ENCODE measurements at places on chromosomes 5 and 9. TPM values are rescaled to one million over a fixed set of nuclear protein-coding genes. Genes with fewer than 3 reads are reported as not detected.

ZBTB26 gene
- 8.4 TPM for polyA plus RNA-seq

GRCh38 chr5:150603491-150603890, 37.0 kb upstream of the SYNPO start:
- DNase-seq: no peak

DNA sequence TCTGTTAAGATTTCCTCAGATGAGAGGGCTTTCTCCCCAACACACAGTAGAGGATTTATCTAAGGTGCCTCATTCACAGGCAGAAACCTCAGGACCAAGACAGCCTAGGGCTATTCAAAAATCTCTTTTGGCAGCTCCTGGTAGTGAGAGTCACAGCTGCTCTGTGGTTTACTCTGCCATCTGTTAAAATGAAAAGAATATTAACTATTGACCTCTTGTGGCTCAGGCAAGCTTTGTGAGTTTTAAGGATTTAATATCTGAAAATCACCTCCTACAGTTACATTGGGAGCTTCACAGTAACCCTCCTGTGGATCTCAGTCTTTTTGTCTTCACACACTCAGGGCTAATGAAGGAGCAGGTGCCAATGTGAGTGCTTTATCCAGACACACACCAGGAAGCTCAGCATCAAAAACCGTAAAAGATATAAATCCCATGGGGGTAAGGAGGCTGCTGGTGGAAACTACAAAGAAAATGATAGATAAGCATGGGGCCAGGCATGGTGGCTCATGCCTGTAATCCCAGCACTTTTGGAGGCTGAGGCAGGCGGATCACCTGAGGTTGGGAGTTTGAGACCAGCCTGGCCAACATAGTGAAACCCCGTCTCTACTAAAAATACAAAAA, 29.7 kb downstream of the PPP1R2B start:
- no peak for DNase-seq

DNA sequence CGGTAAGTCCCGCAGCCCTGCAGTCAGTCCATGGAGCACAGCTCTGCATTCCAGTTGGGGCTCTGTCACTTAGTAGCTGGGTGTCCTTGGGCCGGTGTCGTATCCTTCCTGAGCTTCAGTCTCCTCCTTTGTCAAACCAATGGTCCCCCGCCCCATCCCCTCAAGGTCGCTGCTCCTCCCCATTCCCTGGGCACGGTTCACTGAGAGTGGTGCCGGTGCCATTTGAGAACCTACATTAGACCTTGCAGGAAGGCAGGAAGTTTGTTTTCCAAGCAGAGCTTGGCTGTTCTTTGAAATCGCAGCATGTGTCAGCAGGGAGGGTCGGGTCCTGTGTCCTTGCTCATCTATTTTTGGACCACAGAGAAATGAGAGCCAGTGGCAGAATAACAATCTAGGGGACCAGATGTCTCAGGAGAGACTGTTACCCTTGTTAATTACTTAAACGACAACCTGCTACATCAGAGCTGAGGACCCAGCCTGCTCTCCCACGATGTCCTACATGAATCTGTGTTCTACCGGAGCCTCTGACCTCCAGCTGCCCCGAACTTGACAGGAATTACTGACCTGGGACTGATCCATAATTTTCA, 21.7 kb upstream of the BARHL1 start:
- no peak for DNase-seq

- no peak for DNase-seq
Measured at GRCh38 chr5:73233461-73234203, 60.6 kb downstream of the TMEM174 start.

Data from hindlimb muscle (tissue), 1 donor.